ENCODE measurements at places on chromosomes 7 and 10.
A peak's percentile ranks its signal among the peaks of the same experiment; 100 is the strongest.

- peak; percentile 7 for DNase-seq
Observed at GRCh38 chr7:122833888-122834570, 52.2 kb downstream of the CADPS2 start.

- no peak for DNase-seq
Observed at GRCh38 chr7:50207686-50208255, 96.7 kb upstream of the IKZF1 start.

DNA sequence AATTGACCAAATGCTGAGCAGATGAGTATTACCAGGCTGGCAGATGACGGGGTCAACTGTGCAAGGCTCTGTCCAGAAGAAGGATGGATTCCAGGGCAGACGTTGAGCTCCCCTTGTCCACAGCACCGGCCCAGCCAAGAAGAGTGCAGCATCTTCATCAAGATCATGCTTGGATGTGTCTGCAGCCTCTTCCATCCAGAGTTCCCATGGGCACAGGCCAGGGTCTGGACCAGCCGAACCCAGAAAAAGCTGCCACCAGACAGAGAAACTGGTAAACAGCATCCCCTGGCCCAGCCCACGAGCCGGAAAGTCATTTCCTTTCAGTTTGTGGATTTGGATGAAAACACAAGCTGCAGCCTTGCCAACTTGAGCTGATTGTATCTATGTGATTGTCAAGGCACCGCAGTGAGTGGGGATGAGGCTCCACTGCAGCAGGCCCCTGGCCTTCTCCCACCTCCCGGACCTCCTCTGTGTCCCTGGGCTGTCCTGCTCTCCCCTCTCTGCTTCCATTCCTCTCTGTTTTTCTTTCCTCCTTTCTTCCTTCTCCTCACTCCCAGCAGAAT is 321.8 kb downstream of the TCERG1L start:
- no peak for DNase-seq

DNA sequence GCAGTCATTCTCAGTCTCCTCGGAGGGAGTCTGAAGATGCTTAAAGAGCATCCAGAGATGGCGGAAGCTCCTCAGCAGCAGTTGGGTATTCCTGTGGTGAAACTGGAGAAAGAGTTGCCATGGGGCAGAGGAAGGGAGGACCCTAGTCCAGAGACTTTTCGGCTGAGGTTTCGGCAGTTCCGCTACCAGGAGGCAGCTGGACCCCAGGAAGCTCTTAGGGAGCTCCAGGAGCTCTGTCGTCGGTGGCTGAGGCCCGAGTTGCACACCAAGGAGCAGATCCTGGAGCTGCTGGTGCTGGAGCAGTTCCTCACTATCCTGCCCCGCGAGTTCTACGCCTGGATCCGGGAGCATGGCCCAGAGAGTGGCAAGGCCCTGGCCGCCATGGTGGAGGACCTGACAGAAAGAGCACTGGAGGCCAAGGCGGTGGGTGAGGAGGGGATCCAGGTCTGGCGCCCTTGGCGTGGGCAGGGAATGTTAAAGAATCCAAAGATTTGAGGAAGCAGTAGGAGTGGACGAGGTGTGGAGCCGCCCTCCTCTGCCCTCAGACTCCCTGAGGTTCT is 2.9 kb downstream of the ZSCAN25 start:
- no peak for DNase-seq

DNA sequence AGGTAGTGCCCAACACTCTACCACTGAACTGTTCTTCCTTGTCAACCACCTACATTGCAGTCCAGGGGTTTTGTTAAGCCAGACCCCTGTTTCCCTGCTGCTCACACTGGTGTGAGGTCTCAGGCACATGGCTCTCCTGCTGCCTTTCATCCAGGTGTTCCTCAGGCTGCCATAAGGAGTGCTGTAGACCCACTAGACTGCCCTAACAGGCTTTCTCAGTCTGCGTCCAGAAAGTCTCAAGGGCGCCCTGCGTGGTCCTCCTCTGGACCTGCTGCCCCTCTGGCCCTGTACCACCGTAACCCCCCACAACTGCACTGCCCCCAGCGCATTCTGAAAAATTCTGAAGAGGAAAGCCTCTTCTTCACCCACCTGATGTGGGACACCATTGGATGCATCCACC is 225.7 kb upstream of the ANKRD30A start:
- peak; percentile 66 for DNase-seq

GRCh38 chr7:66206119-66206933 is 1.2 kb downstream of the TPST1 start:
- DNase-seq: no peak

- DNase-seq: no peak
Observed at GRCh38 chr7:134086998-134087735, 40.0 kb upstream of the LRGUK start.

DNA sequence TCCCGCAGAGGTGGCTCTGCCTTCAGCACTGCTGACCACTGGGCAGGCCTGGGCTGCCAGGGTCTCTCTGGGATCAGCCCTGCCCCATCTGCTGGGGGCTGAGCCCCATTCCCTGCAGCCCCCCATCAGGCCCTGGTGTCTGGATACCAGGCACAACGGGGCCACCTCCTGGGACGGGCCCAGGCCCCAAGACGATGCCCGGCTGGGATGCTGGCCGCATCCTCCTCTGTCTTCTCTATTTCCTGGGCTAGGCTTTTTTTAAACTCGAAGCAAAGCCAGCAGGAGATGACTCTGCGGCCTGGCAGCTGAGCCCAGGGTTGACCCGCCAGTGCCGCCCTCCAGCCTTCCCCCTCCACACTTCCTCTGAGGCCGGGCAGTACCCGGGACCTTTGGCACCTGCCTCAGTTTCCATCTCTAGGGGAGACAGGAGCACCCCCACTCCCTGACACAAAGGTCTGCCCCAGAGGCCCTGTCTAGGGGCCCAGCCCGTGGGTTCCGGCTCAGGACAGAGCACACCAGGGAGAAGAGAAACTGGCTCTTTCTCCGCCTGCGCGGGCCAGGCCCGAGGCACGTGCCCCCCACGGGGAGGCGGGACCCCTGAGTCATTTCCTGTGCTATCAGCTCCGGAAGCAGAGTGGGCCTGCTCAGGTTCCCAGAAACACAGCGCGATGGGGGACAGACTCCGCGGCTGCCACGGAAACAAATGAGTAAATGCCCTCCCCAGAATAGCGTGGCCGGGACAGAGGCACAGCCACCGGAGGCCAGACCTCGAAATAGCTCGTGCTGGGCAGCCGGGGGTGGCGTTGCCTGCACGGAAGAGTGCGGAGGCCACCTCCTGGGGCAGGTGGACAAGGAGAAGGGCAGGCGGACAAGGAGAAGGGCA is 84.6 kb upstream of the PDGFA start:
- DNase-seq: no peak

GRCh38 chr10:7538970-7539654 is 127.7 kb downstream of the ITIH5 start:
- DNase-seq: no peak

DNA sequence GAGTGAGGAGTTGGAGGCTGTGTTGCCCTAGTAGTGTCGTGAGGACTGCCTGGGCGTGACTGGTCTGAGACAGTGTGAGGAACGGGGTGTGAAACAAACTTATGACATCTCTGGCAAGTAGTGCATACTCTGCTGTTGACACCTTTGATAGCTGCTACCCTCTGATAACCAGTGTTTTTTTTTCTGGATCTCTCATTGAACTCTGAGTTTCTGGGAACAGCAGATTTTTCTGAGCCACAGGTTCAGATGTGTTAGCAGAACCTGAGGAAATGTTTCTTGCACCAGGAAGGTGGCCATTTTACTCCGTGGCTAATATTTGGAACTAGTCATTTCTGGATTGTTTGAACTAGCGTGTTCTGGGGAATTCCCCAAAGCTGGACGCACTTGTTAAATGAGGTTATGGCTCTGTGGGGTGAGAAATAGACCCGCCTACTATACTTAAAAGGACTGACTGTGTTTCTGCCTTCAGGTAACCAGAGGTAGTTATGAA is 52.9 kb downstream of the AUTS2 start:
- DNase-seq: no peak

GRCh38 chr10:50931948-50932431 is 46.6 kb upstream of the A1CF start:
- no peak for DNase-seq
